ENCODE measurements at places on chromosomes 1 and 21. TPM values are rescaled to one million over a fixed set of nuclear protein-coding genes. Genes with fewer than 3 reads are reported as not detected.

DNA sequence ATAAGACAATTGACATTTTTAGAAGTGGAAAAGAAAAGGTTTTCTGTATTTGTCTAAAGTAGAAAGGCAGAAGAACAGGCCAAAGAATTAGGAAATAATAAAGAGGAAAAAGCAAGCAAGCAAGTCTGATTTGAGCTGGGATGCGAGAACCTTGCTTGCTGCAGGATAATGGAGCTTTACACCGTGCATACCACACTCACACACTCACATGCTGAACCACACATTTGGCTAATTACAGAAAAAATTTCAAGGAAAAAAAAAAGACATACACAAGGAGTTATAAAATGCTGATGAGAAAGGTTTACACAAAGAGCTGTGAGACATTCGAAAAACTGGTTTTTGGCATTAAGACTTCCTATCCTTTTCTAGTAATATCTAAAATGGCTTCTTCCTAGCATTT, 593.9 kb downstream of the KIF26B start:
- DNase-seq, result no peak

DNA sequence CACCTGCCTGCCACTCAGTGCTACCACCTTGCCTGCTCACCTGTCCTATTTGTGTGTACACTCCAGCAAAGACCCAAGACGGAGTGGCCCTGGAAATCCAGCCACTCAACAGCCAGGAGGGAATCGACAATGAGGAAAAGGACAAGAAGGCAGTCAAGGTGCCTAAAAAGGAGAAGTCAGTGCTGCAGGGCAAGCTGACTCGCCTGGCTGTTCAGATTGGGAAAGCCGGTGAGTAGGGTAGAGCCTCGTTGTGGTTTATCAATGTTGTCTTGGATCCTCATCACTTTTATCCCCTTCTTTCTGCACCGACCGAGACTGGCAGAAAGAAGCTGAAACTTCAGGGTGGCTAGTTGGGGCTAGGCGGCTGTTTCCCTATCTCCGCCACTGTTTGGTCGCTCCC, 61.4 kb upstream of the LAX1 start:
- DNase-seq, result no peak

DNA sequence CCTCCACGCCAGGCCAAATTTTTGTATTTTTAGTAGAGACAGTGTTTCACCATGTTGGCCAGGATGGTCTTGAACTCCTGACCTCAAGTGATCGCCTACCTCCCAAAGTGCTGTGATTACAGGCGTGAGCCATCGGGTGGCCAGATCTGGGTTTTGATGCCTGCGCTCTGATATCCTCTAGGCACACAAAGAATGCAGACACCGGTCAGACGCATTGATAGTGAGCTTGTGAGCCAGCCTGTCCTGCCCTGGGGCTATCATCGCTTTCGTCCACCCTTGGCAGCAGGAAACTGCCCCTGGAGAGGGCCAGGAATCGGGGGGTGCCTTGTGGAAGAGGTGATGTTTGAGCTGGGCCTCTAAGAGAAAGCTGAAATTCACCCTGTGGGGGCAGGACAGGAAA, 4.0 kb downstream of the FBLIM1 start:
- no peak for DNase-seq

Gene NTRK1
- total RNA-seq, result not detected

DNA sequence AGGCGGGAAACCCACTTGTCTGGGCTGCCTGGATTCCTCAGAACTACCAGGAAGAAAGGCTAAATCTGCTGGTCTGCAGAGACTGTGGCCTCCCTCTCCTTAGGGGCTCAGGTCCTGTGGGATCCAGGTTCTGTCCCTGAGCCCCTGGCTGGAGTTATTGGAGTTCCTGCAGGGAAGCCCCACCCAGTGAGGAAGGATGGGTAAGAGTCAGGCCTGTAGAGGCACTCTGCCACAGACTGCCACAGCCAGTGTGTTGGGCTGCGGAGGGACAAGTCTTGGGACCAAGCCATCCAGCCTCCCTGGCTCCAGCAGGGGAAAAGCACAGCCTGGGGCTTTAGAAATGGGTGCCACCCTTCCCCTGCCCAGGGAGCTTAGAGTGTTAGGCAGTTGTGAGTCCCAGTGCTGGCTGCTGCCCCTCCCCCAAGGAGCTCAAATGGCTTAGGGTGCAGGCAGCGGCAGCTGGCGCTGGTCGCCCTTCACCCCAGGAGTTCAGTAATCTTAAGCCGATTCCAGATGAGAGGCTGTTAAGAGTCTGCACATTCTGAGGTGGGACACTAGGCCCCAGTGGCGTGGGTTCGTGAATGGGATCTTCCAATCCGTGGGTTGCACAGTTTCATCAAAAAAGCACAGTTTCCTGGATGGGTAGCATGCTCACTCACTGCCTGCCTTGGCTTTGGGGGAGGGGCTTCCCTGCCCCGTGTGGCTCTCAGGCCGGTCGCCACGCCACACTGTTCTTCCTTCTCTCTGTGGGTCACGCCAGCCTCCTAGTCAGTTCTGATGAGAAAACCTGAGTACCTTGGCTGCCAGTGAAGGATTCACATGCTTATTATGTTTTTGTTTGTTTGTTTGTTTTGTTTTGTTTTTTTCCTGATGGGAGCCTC, 57.6 kb upstream of the FMO3 start:
- DNase-seq, result no peak

GRCh38 chr1:2474933-2475371, 1.1 kb upstream of the PLCH2 start:
- peak; percentile 31 for DNase-seq

GRCh38 chr1:12232221-12232620, 2.4 kb downstream of the VPS13D start:
- DNase-seq, result peak; percentile 84

GRCh38 chr1:233639611-233640010, 25.7 kb downstream of the KCNK1 start:
- no peak for DNase-seq

Gene KLHDC8A
- total RNA-seq, result not detected

Gene TGFB2
- 2.3 TPM for total RNA-seq

Data from gastrocnemius medialis (tissue), 4 donors.